ENCODE measurements at places on chromosomes 13 and 19.

- no peak for DNase-seq
These were observed 6.8 kb upstream of the ZNF229 start for GRCh38 chr19:44455100-44455499.

GRCh38 chr13:85671336-85671735, 127.9 kb downstream of the SLITRK6 start:
- DNase-seq, result no peak

DNA sequence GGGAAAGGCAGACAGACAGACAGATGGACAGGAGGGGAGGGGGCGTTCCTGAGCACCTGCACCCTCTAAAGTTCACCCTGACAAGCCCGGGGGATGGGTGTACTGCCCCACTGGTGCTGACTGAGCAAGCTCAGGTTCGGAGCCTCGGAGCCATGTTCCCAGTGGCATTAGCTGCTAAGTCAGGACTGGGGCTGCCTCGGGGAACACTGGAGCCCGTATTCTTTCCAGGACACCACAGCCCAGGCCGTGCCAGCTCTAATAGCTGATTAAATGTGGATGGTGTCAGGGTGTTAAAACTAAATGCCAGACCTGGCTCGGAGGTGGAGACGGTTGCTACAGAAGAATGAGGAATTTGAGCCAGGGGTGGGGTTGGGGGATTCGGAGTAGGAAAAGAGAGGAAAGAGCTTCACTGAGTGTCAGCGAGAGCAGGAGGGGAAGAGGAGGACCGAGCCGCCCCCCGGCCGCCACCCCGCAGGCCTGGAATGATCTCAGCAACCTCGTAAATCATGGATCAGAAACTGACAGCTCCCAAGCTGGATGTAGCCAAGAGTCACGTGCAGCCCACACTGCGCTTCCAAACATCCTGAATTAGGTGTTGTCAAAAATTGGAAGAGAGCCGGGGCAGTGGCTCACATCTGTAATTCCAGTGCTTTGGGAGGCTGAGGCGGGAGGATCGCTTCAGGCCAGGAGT, 10.4 kb downstream of the MAP2K2 start:
- DNase-seq, result no peak

- DNase-seq, result no peak
These were observed 104.8 kb downstream of the ZIC5 start for GRCh38 chr13:99866781-99867180.

DNA sequence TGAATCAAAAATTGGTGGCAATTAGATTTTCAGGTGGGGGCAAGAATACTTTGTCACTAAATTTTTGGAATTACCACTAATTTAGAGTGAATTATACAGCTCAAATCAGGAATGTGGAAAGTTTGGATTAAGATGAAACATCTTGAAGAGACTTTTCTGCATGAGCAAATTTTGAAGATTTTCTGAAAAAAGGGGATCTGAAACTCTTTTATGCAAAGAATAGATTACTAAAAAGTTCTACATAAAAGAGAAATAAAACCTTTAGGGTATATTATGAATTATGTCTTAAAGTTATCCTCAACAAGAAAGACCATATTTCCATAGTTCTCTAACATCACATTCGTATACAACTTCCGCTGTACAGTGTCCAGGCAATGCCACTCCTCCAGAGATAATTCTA, 36.7 kb downstream of the ZNF93 start:
- no peak for DNase-seq

DNA sequence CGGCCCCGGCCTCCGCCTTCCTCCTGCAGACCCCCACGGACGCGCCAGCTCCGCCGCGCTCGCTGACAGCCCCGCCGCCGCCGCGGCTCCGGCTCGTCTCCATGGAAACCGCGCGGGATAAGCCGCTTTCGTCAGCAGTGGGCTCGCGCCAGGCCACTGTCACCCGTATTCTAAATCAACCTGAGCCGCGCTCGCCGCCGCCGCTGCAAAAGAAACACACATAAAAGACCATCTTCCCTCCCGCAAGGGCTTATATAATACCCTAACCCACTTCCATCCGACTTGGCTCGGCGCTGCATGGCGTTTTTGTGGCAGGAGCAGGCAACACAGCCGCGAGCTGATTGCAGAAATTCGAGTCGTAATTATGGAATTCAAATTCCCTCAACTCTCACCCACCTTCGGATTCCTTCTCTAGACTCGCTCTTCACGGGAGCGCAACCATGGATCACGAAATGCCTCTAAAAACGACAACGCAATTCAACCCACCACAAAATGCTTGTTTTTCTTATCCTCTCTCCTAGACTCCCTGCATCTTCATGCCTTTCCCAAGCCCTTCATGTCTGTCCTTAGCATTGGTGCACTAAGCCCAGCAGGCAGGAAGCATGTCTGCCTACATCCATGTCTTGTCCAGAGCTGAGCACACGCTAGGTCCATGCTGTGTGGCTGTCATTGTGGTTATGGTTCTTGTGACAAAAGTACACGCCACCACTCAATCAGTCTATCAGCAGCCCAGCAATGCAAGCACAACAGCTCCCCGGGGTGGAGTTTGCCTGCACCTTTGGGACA, at the start of gene AMER2:
Gene AMER2, minus strand, starts transcription at position 772 of the 786 bp plus-strand sequence. Its CDS starts 669 bp downstream, at position 103.
- DNase-seq, result no peak

DNA sequence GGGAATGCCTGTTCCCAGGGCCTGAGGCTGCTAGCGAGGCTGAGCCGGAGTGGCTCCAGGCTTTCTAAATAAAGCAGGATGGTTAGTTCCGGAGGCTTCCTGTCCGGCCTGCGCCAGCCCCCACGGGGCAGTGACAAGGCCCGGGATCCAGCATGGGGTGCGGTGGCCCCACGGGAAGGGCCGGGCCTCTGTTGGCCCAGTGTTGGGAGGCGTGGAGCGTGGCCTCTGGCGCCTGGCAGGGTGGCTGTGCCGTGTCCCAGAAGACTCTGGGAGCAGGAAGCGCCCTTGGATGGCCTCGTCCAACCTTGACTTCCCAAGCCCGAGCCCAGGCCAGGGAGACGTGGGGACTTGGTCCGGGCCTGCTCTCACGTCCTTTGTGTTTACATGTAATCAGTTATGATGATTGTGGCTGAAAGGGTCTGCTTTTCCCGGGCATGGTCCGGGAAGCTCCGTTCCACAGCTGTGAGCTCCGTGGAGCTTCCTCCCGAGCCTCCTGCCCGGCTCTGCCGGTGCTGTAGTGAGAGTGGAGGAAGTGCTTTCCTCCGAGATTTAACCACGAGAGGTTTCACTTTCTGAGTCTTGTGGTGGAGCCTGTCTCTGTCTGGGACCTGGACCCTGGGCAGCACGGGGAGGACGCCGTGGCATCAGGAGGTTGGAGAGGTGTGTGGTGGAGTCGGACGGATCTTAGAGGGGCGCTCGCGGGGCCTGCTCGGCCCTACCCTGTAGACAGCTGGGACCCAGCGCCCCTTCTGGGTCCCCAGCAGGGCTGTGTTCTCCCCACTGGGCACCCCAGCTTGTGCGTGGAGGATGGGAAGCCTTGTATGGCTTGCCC, 4.6 kb downstream of the GNA11 start:
- DNase-seq, result no peak

GRCh38 chr19:20237773-20238623, 71.0 kb downstream of the ZNF486 start:
- DNase-seq, result peak; percentile 66

DNA sequence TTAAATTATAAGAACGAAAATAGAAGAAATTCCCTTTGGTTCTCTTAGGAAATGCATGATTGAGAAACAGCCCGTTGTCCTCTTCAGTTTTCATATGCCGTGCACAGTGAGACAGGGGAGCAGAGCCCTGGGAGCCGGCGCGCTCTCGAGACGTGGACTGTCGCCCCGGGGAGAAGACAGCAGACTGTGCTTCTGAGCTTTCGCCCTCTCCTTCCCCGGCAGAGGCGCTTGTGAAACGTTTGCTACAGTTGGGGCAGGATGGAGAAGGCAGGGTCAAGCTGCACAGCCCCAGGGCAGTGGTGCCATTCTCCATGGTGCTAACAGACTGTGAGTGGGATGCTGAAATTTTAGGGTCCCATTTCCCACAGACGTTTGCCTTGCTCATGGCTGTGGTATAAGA, 192.2 kb upstream of the KL start:
- no peak for DNase-seq

DNA sequence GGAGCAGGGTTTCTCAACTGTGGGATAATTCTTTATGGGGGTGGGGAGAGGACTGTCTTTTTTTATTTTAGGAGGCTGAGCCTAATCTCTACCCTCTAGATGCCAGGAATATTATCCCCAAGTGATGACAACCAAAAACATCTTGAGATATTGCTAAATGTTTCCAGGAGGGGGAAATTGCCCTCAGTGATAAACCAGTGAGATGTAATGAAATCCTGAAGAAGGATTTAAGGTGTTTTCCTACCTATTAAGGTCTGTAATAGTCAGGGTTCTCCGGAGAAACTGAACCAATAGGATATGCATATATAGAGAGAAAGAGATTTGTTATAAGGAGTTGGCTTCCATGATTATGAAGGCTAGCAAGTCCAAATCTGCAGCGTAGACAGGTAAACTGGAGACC, 208.3 kb upstream of the MIR17HG start:
- no peak for DNase-seq

DNA sequence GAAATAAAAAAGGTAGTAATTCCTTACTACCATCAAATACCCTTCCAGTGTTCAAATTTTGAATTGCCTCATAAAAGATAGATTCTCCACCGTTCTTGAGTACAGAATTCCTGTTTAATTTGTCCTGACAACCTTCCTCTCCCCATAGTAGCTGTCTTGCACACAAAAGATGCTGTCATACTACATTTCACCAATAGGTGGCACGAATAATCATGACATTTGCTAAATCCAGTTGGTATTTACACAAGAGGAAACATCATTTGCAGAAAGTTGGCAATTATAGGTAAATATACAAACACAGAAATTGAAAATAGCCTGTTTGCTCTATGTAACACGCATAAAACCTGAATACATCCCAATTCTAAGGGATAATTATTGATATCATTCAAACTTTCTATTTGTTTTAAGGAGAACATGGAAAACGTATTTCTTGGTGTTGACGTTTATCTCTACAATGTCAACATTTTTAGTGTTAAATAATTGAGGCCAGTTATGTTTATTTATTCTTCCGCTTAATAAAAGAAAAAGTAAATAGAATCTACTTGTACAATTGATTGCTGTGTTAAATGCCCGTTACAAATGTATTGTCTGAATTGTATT, 58.3 kb upstream of the CLDN10 start:
- no peak for DNase-seq

- no peak for DNase-seq
These were observed 5.7 kb upstream of the ATF5 start for GRCh38 chr19:49923055-49924003.

GRCh38 chr13:43446126-43446525, 340.6 kb downstream of the ENOX1 start:
- DNase-seq, result no peak

GRCh38 chr19:51599084-51599483, 28.0 kb downstream of the ZNF175 start:
- no peak for DNase-seq

GRCh38 chr13:94305463-94305862, 174.0 kb downstream of the DCT start:
- no peak for DNase-seq

GRCh38 chr13:78884571-78884970, 225.6 kb upstream of the OBI1 start:
- no peak for DNase-seq

DNA sequence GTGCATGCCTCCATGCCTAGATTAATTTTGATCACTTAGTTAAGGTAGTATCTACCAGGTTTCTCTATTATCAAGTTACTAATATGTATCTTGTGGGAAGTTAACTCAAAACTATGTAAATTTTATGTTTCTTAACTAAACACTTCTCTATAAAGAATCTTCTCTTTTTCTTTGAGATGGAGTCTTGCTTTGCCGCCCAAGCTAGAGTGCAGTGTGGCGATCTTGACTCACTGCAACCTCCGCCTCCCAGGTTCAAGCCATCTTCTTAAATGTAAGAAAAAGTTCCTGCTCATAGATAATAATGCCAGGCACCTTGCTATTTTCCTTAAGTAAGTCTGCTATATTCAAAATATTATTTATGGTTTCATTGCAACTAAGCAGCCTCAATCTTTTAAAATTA, 58.4 kb downstream of the ELF1 start:
- no peak for DNase-seq

- DNase-seq, result no peak
These were observed 8.9 kb downstream of the ATP7B start for GRCh38 chr13:52002361-52002760.

DNA sequence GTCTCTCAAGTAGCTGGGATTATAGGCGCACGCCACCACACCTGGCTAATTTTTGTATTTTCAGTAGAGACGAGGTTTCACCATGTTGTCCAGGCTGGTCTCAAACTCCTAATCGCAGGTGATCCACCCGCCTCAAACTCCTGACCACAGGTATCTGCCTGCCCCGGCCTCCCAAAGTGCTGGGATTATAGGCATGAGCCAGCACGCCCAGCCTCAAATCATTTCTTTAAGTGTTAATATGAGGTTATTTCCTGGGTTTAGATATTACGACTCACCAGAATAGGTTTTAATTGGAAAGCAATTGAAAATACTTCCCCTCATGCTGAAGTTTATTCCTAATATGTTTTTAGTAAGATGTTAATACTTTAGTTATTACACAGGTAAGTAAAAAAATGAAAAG, 144.5 kb downstream of the NUFIP1 start:
- no peak for DNase-seq

DNA sequence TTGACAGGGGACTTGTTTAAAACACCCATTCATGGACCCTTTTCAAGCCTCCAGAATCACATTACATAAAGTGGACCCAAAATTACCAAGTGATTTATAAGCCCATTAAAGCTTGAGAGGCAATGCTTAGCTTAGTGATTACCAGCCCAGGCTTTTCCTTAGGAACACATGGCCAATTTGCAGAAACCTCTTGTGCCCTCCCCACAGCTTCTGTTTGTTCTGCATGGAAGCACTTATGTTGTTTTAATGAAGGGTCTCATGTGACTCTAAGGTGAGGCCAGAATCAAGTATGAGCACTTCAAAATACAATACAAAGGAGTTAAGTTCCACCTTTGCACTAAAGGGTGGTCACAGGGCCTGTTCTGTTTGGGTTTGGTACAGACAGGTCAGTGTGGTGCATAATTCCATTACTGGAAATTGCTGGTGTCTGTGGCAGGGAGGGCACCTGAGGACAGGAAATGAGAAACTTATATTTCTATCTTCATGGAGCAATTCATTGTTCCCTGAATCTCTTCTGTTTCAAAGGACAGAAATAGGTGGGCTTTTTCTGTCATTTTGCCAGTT, 15.3 kb downstream of the ZNF486 start:
- no peak for DNase-seq

GRCh38 chr19:41366089-41366488, 2.1 kb upstream of the B9D2 start:
- no peak for DNase-seq

GRCh38 chr13:23934520-23934919, 37.2 kb upstream of the C1QTNF9B start:
- no peak for DNase-seq

DNA sequence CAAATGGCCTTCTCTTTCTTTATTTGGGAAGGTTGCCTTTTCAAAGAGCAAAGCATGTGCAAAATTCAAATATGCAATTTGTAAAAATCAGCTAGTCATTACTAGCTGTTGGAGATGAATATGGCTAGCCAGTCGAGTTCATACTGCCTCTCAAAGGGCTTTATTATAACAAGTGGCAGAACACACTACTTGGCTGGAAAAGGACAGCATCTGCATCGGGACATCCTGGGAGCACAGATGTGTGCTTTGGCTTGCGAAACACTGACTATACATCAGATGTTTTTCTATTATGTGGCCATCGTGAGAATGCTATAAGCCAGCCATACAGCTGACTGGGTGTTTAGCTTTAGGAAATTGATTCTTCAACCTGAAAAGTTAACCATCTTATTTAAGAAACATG, 424.2 kb downstream of the KCTD12 start:
- DNase-seq, result no peak

GRCh38 chr13:59488436-59488835, 675.3 kb downstream of the DIAPH3 start:
- DNase-seq, result no peak
